ENCODE measurements at places on chromosomes 5 and 9. TPM values are rescaled to one million over a fixed set of nuclear protein-coding genes. Genes with fewer than 3 reads are reported as not detected.

Gene C9orf72
- 7.1 TPM for total RNA-seq

GRCh38 chr9:27428551-27428950 is 95.5 kb upstream of the IFNK start:
- H3K4me1 ChIP-seq = no peaks in the 10 kb centered on the region
- H3K27me3 ChIP-seq = no peaks in the 10 kb centered on the region
- no peak overlapping the region for H3K4me3 ChIP-seq
- no peaks in the 10 kb centered on the region for H3K36me3 ChIP-seq

Gene DOK3
- 2.5 TPM for total RNA-seq

Gene HMCN2
- 1.9 TPM for total RNA-seq

Gene PTRH1
- 6.4 TPM for total RNA-seq

Gene MARCHF11
- total RNA-seq = not detected

GRCh38 chr5:98349251-98349989 is 424.0 kb upstream of the RGMB start:
- no peaks in the 10 kb centered on the region for H3K36me3 ChIP-seq
- H3K4me3 ChIP-seq = no peak overlapping the region
- no peaks in the 10 kb centered on the region for H3K4me1 ChIP-seq
- no peak for DNase-seq
- H3K27me3 ChIP-seq = no peaks in the 10 kb centered on the region

GRCh38 chr9:107226421-107226820 is 56.7 kb upstream of the RAD23B start:
- no peak overlapping the region for H3K4me3 ChIP-seq
- H3K36me3 ChIP-seq = no peaks in the 10 kb centered on the region
- no peak overlapping the region for H3K27ac ChIP-seq
- no peaks in the 10 kb centered on the region for H3K4me1 ChIP-seq

Gene DMGDH
- total RNA-seq = 100.0 TPM

Gene LOX
- 2.1 TPM for total RNA-seq

DNA sequence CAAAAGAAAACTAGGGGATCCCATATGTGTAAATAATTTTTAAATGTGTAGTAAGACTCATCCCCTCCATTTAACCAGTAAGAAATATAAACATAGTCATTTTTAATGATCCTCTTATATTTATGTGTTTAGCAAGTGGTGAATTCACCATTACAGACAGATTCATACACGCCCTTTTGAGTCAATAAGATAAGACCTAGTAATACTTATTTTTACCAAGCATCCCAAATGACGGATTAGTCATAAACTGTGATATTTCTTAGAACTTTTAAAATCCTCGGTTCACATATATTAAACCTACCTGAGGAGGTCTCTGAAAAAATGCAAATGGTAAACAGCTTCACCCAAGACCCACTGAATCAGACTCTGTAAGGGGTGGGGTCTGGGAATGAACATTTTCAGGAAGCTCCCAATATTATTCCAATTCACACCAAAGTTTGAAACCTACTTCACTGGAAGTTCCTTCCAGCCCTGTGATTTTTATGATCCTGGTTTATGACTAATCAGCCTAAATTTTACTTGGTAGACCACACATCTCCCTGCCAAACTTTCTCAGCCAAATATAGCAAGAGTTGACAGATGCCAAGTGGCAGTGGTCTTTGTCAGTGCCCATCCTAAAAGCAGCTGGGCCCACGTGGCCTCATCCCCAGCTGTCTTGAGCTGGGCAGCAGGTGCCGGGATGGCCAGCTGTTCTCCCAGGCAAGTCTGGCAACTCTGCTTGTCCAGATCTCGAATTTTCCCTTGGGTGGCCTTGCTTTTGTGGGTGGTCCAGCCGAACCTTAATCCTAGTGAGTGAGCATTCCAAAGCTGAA is 559.0 kb upstream of the RGMB start:
- no peak for DNase-seq
- H3K4me3 ChIP-seq = no peak overlapping the region
- no peak overlapping the region for H3K27ac ChIP-seq
- no peaks in the 10 kb centered on the region for H3K4me1 ChIP-seq
- H3K27me3 ChIP-seq = no peaks in the 10 kb centered on the region

DNA sequence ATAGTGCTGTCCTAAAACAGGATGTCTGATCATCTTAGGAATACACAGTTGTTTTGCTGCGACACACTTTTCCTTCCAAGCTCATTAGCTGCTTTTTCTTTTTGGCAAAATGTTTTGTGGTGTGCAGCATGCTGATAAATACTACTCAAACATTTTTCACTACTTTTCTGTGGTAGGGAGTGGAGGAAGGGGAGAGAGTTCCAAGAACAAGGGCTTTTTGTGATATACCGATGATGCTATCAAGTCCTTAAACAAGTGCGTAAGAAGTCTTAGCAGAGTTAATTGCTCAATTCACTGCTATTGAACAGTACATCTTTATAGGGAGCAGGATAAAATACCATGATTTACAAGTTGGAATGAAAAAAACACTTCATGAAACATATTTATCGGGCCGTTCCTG is 23.6 kb upstream of the TEK start:
- no peak overlapping the region for H3K27ac ChIP-seq
- no peaks in the 10 kb centered on the region for H3K36me3 ChIP-seq
- H3K4me3 ChIP-seq = no peak overlapping the region

DNA sequence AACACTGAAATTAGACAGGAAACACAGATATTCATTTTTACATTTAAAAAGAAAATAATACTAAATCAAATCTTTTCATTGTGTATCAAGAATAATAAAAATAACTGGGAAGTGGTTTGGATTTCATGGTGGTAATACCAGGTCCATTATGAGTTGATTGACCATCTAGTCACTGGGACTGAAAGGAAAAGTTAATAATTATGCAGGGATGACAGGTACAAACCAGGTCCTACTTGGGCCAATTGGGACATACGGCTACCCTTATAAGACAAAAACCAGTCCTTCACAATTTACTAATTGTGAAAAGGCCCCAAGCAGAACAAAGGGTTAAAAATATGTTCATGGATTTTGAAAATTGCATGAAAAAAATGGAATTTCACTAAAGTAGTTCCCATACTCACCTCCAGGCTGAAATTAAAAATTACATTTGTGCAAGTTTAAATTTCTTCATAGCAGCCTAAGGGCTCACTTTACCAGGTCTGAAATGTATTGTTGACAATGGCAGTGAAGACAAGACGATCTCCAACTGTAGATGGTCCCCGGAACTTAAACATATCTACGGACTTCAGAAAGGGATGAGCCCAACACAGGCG is 44.1 kb downstream of the ZCCHC9 start:
- H3K4me1 ChIP-seq = peaks cover 29% of the 10 kb centered on the region
- no peaks in the 10 kb centered on the region for H3K27me3 ChIP-seq
- peaks cover 11% of the 10 kb centered on the region for H3K36me3 ChIP-seq
- H3K27ac ChIP-seq = peak overlapping the region; percentile 54

Gene P4HA2
- total RNA-seq = 12.0 TPM

Gene ZBTB26
- total RNA-seq = 1.3 TPM

Gene DPYSL3
- 2.6 TPM for total RNA-seq

- H3K27ac ChIP-seq = no peak overlapping the region
- H3K4me1 ChIP-seq = no peaks in the 10 kb centered on the region
- DNase-seq = no peak
- no peaks in the 10 kb centered on the region for H3K27me3 ChIP-seq
Measured at GRCh38 chr9:36659500-36659899, 86.8 kb downstream of the MELK start.

Gene SLC4A9
- total RNA-seq = not detected

DNA sequence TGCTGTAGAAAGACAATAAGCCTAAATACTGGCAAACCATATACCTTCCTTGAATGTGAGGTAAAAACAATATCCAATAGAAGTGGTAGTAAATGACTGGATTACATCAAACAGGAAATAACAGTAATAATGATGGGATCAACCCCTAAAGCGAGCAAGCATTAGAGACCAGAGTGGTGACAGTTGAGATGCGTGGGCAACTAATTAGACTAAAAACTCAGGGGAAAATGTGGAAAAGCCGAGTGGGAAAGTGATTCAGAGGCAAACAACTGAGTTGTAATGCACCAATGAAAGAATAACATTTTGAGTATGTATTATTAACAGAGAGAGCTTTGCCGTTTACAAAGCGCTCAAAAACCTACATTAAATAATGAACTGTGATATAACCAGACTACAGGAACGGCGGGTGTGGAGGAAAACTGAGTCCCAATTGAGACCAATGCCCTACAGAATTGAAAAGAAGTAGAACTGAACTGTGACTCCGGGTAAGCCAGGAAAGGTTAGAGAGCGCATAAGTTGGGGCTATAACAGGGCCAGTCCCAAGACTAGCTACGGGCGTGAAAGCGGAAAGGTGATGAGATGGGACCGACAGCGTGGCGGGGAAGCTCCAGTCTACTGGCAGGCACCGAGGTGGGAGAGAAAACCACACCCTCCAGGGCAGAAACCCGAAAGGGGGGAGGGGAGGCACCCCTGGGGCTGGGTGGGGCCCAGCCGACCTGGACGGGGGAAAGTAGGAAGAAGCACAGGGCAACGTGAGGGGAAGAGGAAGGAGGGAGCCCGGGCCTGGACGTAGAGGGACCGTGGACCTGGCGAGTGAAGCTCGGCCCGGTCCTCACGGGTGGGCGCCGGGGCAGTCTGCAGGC is 592 bp downstream of the UBAP2 start:
- H3K27me3 ChIP-seq = no peaks in the 10 kb centered on the region
- no peak for DNase-seq
- peak overlapping the region; percentile 95 for H3K27ac ChIP-seq
- H3K4me1 ChIP-seq = peaks cover 18% of the 10 kb centered on the region

Gene CWC27
- 6.8 TPM for total RNA-seq

Gene PCDHA1
- total RNA-seq = not detected

GRCh38 chr5:115389799-115390382 is 93.4 kb upstream of the CCDC112 start:
- no peaks in the 10 kb centered on the region for H3K27me3 ChIP-seq
- no peak overlapping the region for H3K4me3 ChIP-seq

GRCh38 chr9:19200229-19200628 is 30.3 kb upstream of the DENND4C start:
- H3K4me3 ChIP-seq = no peak overlapping the region
- H3K36me3 ChIP-seq = no peaks in the 10 kb centered on the region
- no peak for DNase-seq
